Bronchial smooth muscle cell (primary cell): ENCODE measurements at places on chromosomes 7 and 10. TPM values are rescaled to one million over a fixed set of nuclear protein-coding genes. Genes with fewer than 3 reads are reported as not detected.

CNPY1 gene
- not detected in 2 replicates for total RNA-seq

DPP6 gene
- under 0.01 TPM in 1 of 2 replicates, not detected in the other for total RNA-seq

NPFFR1 gene
- total RNA-seq, result under 0.01 TPM in 1 of 2 replicates, not detected in the other

SH2D4B gene
- total RNA-seq, result under 0.01 TPM in 1 of 2 replicates, not detected in the other

LIPF gene
- not detected in 2 replicates for total RNA-seq

SLC26A5 gene
- total RNA-seq, result under 0.01 TPM in 1 of 2 replicates, not detected in the other

CTAGE4 gene
- 0.09 and 0.32 TPM in 2 replicates for total RNA-seq

MRC1 gene
- total RNA-seq, result not detected in 2 replicates

TMEM26 gene
- 1.3 and 2.5 TPM in 2 replicates for total RNA-seq

NOBOX gene
- not detected in 2 replicates for total RNA-seq

KCNIP2 gene
- 0.32 and 1.3 TPM in 2 replicates for total RNA-seq

PLEKHA1 gene
- total RNA-seq, result 8.8 and 9.0 TPM in 2 replicates

PYROXD2 gene
- total RNA-seq, result 11.3 and 34.9 TPM in 2 replicates

MRM2 gene
- total RNA-seq, result 9.2 and 12.3 TPM in 2 replicates

LRRC18 gene
- total RNA-seq, result not detected in 2 replicates
